Memory B cell (primary cell): ENCODE measurements at places on chromosomes 5 and 9.
A peak's percentile ranks its signal among the peaks of the same experiment; 100 is the strongest.

GRCh38 chr9:104984121-104984520 lies 56.2 kb upstream of the ABCA1 start:
- H3K27ac ChIP-seq = no peak overlapping the region
- H3K4me3 ChIP-seq = no peak overlapping the region
- no peaks in the 10 kb centered on the region for H3K36me3 ChIP-seq
- peaks cover 2% of the 10 kb centered on the region for H3K4me1 ChIP-seq

DNA sequence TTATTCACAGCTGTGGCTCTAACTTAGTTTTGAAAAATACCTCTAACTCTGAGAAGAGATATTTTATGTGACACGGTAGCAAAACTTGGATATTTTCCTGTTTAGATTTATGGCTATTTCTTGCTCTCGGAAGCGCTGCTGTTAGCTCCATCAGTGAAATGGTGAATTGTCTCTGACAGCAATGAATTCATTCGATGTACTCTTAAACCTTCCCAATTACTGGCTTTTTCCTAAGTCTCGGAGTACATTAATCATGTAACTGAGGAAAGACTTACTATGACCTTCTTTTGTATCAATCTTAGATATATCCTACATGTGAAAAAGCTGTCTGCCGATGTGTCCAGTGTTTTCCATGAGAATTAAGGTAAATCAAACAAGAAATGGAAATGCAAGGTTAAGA lies 613.0 kb downstream of the KIF4B start:
- peaks cover 10% of the 10 kb centered on the region for H3K27me3 ChIP-seq
- no peaks in the 10 kb centered on the region for H3K4me1 ChIP-seq
- H3K4me3 ChIP-seq = no peak overlapping the region
- H3K36me3 ChIP-seq = no peaks in the 10 kb centered on the region
- no peak overlapping the region for H3K27ac ChIP-seq

DNA sequence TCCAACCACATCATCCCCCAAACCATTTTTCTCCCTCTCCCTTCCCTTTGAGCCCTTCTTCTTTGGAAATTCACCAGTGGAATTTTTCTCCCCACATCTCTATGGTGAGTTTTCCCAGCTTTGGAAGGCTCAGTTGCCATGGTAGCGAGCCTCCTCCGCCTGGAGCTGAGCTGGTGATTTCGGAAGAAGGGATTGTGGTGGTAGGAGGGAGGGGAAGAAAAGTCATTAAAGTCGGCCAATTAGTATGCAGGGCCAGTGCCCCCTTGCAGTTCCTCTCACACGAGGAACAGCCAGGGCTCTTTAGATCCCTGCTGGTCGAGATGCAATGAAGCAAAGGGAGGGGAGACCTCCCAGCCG lies 322.0 kb downstream of the NTRK2 start:
- H3K27me3 ChIP-seq = peaks cover 8% of the 10 kb centered on the region
- no peak overlapping the region for H3K4me3 ChIP-seq

- no peak for DNase-seq
- H3K4me1 ChIP-seq = peaks cover 62% of the 10 kb centered on the region
- H3K4me3 ChIP-seq = no peak overlapping the region
- no peaks in the 10 kb centered on the region for H3K27me3 ChIP-seq
Observed at GRCh38 chr5:154782326-154782725, 27.1 kb downstream of the LARP1 start.

- no peak overlapping the region for H3K4me3 ChIP-seq
- DNase-seq = no peak
- peaks cover 3% of the 10 kb centered on the region for H3K4me1 ChIP-seq
- H3K27me3 ChIP-seq = peaks cover 16% of the 10 kb centered on the region
Observed at GRCh38 chr5:173222466-173222865, 12.5 kb downstream of the NKX2-5 start.

DNA sequence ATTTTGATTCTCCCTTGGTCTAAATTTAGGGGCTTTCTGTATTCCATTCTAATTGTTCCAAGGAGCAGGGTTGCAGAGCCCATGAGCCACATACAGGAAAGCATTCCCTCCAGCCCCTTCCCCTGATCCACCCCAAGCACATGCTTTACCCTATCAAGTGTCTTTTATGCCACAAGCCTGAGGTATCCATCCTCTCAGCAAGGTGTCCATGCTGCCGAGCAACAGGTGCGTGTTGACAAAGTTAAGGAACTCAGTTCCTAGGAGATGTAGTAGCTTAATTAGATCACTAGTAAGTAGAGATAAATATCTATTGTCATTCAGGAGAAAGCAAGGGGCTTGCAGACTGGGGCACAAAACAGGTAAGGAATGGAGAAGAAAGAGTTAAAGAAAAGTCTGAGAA lies 57.8 kb downstream of the FEM1C start:
- H3K36me3 ChIP-seq = no peaks in the 10 kb centered on the region
- H3K27me3 ChIP-seq = no peaks in the 10 kb centered on the region
- H3K27ac ChIP-seq = no peak overlapping the region
- DNase-seq = no peak
- peaks cover 8% of the 10 kb centered on the region for H3K4me1 ChIP-seq
- H3K4me3 ChIP-seq = no peak overlapping the region

DNA sequence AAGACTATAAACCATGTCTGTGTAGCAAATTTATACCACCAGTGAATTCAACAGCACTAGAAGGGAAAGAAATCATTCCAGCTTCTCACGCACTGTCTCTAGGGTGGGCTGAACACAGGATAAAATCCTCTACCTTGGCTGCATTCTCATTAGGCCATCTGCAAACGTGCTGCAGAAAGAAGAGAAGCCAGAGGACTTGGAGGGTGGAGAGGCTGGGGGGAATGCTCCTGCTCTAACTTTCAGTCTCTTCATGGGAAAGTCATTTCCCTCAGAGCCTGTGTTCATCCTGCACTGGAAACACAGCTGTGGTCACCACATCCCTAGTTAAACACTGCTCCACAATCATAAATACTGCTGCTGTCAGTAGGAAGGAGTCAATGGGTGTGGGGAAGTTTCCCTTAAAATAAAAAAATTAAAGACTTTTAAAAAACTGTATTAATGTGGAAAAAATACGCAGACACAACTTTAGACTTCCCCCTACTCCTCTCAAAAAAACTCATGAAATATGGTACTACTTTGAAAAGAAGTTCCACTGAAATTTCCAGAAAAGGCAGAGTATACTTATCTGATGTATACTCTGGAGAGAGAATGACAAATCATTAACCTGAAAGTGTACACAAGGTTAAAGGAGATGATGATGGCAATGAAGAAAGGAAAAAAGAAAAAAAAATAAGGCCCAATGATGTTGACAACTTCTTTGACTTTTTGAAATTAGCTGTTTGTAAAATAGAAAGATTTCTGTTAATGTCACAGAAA lies 46.8 kb downstream of the LHFPL2 start:
- no peaks in the 10 kb centered on the region for H3K27me3 ChIP-seq
- H3K4me1 ChIP-seq = peaks cover 2% of the 10 kb centered on the region
- DNase-seq = no peak
- no peak overlapping the region for H3K27ac ChIP-seq

- no peak for DNase-seq
- no peaks in the 10 kb centered on the region for H3K36me3 ChIP-seq
- no peak overlapping the region for H3K27ac ChIP-seq
- H3K4me3 ChIP-seq = no peak overlapping the region
- peaks cover 2% of the 10 kb centered on the region for H3K27me3 ChIP-seq
- no peaks in the 10 kb centered on the region for H3K4me1 ChIP-seq
Observed at GRCh38 chr5:102341681-102342288, 45.7 kb upstream of the SLCO4C1 start.

- no peak overlapping the region for H3K4me3 ChIP-seq
- H3K27me3 ChIP-seq = no peaks in the 10 kb centered on the region
- peaks cover 8% of the 10 kb centered on the region for H3K36me3 ChIP-seq
- peaks cover 26% of the 10 kb centered on the region for H3K4me1 ChIP-seq
- no peak overlapping the region for H3K27ac ChIP-seq
Observed at GRCh38 chr5:177373806-177374205, 10.4 kb upstream of the SLC34A1 start.

DNA sequence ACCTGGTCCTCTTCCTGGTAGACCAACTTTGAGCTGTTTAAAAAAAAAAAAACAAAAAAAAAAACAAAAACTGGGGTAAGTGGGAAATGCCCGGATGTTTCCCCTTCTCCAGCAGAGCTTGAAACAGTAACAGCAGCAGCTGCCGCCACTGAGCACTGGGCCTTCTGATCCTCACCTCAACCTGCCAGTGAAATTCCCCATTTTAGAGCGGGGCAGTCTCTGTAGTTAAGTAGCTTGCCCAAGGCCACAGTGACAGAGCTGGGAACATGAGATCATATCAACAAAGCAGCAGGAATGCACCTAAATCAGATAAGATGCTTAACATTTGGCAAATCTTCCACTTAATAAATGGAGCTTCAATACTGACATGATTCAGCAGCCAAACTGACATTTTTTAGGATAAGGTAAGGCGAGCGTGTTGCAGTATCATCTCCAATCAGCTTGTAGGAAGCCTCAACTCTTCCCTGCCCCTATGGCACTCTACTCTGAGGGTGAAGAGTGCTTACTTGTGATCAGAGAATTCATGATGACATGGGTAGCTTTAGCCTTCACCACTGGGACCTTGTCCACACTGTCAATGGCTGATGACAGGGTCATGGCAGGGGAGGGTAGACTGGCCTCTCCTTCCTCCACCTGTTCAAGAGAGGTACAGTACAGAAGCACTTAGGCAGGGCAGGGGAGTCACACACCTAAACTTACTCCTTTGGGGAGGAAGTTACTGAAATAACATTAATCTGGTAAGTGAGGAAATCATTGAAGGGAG lies 9.3 kb downstream of the KIAA1191 start:
- no peaks in the 10 kb centered on the region for H3K27me3 ChIP-seq
- H3K4me3 ChIP-seq = no peak overlapping the region
- peaks cover 10% of the 10 kb centered on the region for H3K4me1 ChIP-seq
- peaks cover 39% of the 10 kb centered on the region for H3K36me3 ChIP-seq
- DNase-seq = no peak
- H3K27ac ChIP-seq = peak overlapping the region; percentile 22

DNA sequence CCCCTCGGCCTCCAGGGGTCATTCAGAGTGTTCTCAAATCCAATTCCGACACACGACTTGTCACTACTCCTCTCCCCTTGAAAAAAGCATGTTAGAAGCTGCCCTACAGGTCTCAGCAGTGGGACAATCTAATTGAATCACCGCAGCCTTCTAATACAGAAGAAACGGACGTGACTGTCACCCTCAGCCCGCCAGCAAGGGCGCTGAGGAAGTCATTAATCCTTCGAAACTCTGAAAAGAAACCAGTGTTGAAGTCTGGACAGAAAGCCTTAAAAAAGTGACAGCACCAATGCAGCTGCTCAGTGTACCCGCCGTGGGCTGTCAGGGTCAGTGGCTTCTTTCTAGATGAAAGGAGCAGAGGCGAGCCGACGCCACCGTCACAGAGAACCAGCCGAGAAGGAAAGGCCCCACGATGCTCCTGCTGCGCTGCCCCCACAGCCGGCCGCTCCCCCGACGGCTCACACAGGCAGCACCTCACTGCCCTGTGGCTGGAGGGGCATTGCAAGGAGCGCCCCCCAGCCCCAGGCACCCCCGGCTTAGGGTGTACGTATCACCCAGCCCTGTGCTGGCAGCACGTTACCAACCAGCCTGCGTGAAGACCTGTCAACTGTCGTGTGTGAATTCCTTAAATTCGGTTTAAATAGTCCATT lies 5.7 kb downstream of the BRD3OS start:
- H3K27me3 ChIP-seq = no peaks in the 10 kb centered on the region
- no peak for DNase-seq
- H3K36me3 ChIP-seq = peaks cover 9% of the 10 kb centered on the region
- H3K4me1 ChIP-seq = peaks cover 5% of the 10 kb centered on the region
- H3K27ac ChIP-seq = no peak overlapping the region

DNA sequence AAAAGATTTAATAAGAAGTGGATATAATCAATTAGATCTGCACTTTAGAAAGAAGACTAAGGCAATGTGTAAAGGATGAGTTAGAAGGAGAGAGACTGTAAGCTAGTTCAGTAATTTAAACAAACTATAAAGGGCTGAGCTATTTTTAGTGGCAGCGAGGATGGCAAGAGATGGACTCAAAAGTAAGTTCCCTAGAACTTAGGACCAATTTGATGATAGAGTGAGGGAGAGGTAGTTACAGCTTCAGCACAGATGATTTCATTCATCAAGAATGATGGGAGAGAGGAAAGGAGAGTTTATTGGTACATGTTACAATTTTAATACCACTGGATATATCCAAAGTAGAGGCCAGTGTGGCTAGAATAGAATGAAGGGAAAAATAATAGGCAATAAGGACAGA lies 19.1 kb downstream of the NADK2 start:
- no peaks in the 10 kb centered on the region for H3K27me3 ChIP-seq
- H3K27ac ChIP-seq = no peak overlapping the region
- H3K4me3 ChIP-seq = no peak overlapping the region
- no peak for DNase-seq
- peaks cover 24% of the 10 kb centered on the region for H3K36me3 ChIP-seq

DNA sequence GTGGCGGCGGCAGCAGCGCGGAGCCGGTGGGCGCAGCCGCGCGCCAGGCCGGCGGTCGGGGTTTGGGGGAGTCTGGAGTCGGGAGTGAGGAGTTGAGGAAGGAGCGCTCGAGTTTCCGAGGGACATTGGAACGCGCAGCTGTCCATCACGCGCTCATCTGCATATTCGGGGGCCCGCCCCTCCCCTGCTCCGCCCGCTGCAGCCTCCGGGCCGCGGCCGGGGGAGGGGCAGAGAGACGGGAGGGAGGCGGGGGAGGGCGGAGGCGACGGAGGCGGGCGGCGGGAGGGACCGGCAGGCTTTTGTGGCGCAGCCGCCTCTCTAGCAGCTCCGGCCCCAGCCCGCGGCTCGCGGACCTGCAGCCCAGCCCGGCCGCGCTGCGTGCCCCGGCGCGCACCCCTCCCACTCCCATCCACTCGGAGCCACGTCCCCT lies at the start of gene IRX2:
Gene IRX2 (minus strand): TSS at position 86 of the 430 bp plus-strand sequence. CDS start 264 bp downstream, outside the sequence.
- H3K27me3 ChIP-seq = peaks cover 16% of the 10 kb centered on the region
- DNase-seq = no peak

DNA sequence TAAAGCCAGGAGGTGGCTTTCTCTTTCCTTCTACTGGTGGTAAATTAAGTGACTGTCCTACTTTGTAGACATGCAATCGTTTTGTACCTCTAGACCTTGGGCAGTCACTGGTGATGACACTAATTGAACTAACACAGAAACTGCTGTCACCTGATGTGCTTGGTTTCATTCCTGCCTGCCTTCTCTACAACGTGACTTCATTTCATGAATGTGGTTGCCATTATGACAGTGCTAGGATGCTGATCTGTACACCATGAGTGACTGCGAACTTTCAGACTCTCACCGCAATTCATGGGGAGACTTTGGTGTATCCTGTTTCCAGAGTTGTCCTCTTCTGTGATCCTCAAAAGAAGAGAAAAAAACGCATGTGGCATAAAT lies 47.5 kb downstream of the UBE2QL1 start:
- peaks cover 10% of the 10 kb centered on the region for H3K27me3 ChIP-seq
- no peak overlapping the region for H3K27ac ChIP-seq
- H3K4me1 ChIP-seq = peaks cover 7% of the 10 kb centered on the region
